Stimulated activated CD4-positive, alpha-beta T cell treated with anti-CD3 and anti-CD28 coated beads, Interleukin-12 subunit alpha, Interleukin-12 subunit beta, amount 100 ng/mL, for 4 hours (primary cell): ENCODE measurements at places on chromosomes 11 and 22.

- DNase-seq, result no peak
Observed at GRCh38 chr11:116175707-116176106, 597.1 kb downstream of the BUD13 start.

- DNase-seq, result no peak
Observed at GRCh38 chr11:80846979-80847378, 1406.1 kb upstream of the TENM4 start.

DNA sequence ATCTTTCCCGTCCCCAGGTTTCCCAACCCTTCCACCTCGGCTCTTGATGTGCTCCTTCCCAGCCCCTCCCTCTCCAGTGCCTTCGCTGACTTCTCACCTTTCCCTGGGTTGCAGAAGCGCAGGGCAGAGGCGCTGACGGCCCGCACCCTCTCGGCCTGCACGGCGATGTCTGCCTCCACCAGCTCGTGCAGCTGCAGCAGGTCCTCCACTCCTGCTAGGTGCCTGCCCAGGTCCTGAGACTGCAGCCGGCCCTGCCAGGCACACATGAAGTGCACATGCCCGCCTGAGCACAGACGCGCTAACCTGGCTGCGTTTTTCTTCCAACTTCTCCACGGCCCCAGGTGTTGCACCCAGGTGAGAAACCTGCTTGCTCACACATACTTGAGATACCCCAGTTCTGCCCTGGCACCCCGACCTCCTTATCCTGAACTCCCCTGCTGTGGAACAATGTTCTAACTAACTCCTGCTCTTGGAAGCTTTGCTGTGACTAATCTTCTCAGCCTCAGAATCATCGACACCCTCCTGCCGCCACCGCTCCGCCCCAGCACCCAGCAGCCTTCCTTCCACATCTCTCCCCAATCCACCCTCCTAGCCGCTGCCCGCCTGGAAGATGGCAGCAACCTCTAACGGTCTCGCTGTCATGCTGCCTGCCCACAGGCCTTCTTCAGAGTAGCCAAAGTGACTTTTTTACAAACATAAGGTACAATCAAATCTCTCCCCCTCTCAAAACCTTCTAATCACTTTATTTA, 23.3 kb downstream of the SPTBN2 start:
- DNase-seq, result no peak

DNA sequence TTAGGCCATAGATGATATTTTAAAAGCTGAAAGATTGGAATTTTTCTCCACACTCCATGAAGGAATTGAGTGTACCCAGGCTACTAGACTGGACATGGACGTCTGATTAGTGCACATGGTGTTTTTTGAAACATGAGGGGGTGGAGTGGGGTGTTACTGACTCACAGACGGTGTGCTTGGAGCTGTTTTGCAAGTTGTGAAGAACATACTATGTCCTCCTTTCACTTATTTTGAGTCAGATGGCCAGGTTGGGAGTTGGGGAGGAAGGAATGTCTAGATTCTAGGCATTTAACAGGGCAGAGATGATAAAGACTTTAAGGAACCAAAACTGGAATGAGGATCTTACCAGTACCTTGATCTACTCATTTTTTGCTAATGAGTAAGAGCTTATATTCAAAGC, 158.1 kb upstream of the MTNR1B start:
- DNase-seq, result no peak

DNA sequence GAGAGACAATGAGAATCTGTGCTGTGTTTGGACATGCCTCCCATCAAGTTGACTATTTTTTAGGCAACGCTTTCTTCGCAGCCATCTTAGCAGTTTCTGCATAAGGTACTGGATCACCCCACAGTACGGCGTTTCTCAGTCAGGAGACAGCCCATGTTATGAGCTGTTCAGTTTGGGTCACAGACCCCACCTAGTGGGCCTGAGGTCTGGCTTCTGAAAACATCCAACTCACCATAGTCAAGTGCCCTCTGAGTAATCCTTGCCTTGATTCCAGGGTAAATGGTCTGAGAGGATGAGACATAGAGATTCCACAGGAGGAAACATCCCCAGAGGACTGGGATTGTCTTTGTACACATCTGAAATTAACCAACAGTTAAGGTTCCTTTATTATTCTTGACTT, 7.2 kb downstream of the BPIFC start:
- DNase-seq, result no peak

GRCh38 chr22:20610243-20610686, 102.9 kb downstream of the MED15 start:
- no peak for DNase-seq

- DNase-seq, result no peak
Observed at GRCh38 chr11:64035576-64035975, at the start of gene FLRT1. Gene FLRT1, plus strand, starts transcription at chr11:64035931. Its CDS starts 80,337 bp downstream, at chr11:64116268.

DNA sequence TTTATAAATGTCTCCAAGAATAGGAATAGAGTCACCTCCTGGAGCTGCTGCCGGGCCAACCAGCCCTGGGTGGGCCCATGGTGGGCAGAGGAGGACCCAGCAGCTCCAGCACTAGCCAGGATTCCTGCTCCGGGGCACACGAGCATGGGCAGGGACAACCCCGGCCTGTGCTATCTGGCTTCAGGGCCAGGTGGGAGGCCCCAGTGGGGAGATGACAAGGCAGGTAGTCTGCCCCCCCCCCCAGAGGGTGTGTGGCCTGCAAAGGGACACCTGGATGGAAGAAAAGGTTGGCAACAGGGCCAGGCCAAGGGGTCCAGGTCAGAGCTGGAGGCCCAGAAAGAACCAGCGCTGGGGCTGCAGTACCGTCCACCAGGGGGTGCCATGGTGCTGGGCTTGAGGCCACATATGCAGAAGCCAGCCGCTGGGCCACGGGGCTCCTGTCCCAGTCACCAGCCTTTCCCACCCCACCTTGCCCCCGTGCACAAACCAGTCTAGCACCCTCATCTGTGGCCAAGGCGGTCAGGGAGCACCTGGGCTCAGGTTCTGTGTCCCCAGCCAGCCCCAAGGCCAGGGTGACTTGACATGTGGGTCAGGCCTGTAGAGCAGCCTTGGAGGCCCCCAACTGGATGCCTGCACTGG, 3.4 kb downstream of the TSPAN32 start:
- peak; percentile 87 for DNase-seq

DNA sequence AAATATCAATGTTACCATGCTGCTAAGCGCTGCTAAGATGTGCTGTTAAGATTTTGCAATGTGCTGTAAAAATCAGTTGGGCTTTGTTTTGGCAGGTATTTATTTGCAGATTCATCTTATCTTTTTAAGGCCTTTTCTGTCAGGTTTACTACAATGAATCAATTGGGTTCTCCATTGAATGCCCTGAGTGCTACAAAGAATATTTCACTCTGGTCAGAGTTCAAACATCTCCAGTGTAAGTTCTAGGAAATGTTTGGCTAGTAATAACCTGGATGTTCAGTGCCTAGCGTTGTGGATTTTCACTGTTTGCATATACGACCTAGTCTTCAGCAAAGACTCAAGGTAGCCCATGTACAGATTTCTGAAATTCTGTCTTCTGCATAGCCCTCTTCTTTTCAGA, 36.0 kb downstream of the RSF1 start:
- no peak for DNase-seq

DNA sequence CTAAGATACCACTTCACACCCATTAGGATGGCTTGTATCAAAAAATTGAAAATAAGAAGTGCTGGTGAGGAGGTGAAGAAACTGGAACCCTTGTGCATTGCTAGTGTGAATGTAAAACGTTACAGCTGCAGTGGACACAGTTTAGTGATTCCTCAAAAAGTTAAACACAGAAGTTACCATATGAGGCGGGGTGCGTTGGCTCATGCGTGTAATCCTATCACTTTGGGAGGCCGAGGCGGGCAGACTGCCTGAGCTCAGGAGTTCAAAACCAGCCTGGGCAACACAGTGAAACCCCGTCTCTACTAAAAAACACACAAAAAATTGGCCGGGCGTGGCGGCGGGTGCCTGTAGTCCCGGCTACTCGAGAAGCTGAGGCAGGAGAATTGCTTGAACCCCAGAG, 43.5 kb downstream of the SGSM3 start:
- DNase-seq, result no peak

DNA sequence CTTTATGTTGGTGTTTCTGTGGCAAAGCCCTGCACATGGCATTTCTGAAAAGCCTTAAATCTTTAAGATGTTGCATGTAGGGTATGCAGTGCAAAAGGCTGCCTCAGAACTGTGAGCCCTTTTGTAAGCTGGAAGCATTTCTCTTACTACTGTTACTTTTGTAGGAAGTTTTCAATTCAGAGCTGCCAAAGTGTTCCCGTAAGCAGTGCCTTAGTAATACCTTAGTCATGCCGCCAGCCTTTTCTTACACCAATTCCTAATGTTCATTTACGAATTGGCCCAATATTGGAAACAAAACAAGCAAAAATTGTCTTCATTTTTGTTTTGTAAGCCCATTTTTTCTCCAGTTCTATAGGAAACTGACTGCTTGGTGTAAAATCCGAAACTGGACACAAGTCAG, 67.4 kb upstream of the RASSF10 start:
- no peak for DNase-seq

DNA sequence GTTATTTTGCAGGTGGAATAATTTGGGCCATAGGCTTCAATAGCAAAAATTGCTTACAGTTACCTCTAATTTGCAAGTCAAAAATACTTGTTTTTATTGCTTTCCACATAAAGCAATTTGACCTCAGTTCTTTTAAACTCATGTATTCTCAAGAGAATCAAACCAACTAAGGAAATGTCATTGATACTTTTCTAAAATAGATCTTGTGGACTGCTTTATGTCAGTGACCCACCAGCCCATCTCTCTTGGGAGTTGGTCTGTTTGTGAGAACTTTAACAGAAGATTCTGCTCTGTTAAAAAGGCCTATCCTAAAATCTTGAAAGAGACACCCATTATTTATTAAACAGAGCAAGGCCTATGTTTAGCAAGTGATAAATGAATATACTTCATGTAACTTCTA, 75.2 kb downstream of the DDIAS start:
- no peak for DNase-seq

GRCh38 chr11:57248780-57249383, 11.8 kb upstream of the APLNR start:
- no peak for DNase-seq

DNA sequence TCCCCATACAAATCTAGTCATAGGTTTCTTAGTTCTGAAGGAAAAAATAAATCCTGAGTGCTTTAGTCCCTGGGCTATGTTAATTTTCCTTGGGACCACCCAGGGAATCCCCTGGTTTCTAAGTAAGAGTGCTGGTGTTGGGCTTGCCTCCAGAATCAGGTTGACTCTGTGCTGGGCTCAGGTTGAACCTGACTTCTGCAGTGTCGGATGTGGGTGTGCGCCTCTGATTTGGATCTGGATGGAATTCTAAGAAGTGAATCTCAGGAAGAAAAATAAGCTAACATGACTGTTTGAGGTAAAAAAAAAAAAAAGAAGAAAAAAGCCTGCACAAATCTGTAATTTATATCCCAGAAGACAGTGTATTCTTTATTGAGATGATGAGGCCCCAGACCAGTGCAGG, 29.0 kb upstream of the NELL1 start:
- DNase-seq, result no peak

GRCh38 chr11:68784653-68785052, 33.3 kb upstream of the TESMIN start:
- DNase-seq, result no peak

- DNase-seq, result no peak
Observed at GRCh38 chr11:74870485-74870884, 78.4 kb downstream of the XRRA1 start.

GRCh38 chr11:73464347-73464746, 88.1 kb downstream of the RELT start:
- DNase-seq, result no peak

GRCh38 chr11:120073196-120073595, 64.7 kb downstream of the TRIM29 start:
- DNase-seq, result no peak

- no peak for DNase-seq
Observed at GRCh38 chr11:15139096-15139770, 24.5 kb downstream of the INSC start.

- no peak for DNase-seq
Observed at GRCh38 chr11:86143087-86144030, 74.5 kb upstream of the PICALM start.

DNA sequence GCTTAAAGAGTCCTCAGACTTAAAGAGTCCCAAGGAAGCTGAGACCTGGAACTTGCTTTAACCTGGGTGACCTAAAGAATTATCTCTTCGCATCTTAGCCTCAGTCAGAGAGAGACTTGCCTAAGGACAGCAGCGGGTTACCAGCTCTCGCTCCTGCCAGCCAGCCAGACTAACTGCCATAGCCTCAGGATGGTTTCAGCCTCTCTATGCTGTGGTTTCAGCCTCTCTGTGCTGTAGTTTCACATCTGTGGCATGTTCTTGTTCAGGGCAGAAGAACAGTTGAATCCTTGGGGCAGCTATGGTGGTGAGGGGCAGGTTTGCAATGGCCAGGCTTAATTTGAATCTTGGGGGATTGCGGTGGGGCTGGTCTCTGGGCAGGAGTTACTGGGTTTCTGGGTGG, 2.3 kb downstream of the FRMD8 start:
- DNase-seq, result no peak

DNA sequence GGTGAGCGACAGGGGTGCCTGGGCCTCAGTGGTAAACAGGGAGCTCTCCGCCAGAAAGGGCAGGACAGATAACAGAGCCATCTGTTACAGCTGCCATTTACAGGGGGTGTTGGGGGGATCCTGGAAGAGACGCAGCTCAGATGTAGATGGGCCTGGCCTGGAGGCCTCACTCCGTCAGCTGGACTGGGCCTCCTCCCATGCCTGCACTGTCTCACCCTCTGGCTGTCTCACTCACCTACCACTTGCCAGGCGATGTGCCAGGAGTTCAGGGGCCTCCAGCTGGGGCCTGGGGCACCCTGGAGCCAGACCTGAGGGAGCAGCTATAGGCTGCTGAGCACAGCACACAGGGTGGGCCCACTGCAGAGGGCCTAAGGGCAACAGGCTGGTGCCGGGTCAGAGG, 16.3 kb upstream of the SUSD2 start:
- DNase-seq, result no peak

DNA sequence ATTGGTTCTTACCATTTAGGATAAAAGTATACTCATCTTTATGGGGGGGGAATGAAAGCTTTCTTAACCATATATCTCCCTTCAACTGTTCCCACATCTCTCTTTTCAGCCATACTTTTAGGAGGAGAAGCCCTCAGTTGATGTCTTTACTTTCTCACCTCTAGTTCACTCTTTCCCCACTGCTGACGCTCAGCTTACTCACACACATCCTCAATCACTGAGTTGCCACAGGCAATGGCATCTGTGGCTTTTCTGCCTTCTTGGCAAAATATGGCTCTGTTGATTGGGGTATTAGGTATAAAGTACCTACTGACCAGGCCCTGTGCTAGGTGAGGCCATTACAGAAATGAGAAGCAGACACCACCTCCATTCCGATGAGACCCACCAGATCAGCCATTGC, 12.2 kb upstream of the AP1B1 start:
- DNase-seq, result no peak
